Kasumi-1 (cell line): ENCODE measurements at places on chromosomes 2 and 18.

DNA sequence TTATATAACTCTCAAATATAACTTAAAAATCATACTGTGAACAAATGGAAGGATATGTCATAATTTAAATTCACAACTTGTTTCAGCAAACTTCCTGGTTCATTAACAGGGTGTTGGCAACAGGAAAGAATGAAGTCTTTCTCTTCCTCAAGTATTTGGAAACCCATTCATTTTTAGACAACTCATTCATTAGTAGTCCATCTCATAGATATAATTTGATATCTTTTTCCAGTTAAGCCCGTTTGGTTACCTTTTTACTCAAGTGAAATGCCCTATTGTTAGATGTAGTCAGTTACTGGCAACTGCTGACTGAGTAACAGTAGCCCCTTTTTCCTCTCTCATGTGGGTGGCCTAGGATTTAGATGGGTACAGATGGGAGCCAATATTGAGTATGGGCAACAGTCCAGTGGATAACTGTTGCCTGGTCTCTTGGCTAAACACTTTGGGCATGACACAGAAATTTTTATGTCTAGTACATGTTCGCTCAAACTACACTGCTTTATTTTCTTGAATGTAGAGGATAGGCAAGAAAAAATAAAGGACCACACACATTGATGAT lies 4.6 kb upstream of the UGP2 start:
- no peak for DNase-seq

DNA sequence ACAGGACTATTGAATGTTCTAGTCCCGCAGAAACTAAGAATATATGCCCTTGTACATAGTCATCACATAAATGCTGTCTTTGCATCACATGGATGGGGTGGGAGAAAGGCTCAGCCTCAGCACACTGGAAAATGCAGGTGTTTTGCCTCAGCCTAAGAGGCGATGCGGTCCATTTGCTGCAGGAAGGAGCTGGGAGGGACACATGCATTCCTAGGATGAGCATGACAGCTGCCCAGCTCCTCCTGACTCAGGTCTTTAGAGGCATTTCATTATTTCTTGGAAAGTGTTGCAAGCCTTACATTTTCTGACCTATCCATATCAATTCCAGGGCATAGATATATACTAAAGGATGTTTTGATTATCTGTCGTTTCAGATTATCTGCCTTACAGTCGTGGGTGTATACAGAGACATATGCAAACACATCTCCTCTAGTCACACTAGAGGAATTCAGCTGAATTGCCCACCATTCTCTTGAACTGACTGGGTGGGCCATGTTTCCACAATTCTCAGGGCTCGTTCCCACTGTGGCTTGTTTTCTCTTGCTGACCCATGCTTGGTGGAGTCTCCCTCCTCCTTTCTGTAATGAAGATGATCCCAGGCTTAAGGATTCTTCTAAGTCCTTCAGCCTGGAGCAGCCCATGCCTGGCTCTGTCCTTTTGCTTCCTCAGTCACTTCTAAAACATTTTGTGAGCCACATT lies 156.9 kb downstream of the SETBP1 start:
- DNase-seq = no peak

- no peak for DNase-seq
Observed at GRCh38 chr2:867296-867695, 83.4 kb upstream of the SNTG2 start.

GRCh38 chr2:195390686-195391321 lies 266.2 kb upstream of the SLC39A10 start:
- no peak for DNase-seq

DNA sequence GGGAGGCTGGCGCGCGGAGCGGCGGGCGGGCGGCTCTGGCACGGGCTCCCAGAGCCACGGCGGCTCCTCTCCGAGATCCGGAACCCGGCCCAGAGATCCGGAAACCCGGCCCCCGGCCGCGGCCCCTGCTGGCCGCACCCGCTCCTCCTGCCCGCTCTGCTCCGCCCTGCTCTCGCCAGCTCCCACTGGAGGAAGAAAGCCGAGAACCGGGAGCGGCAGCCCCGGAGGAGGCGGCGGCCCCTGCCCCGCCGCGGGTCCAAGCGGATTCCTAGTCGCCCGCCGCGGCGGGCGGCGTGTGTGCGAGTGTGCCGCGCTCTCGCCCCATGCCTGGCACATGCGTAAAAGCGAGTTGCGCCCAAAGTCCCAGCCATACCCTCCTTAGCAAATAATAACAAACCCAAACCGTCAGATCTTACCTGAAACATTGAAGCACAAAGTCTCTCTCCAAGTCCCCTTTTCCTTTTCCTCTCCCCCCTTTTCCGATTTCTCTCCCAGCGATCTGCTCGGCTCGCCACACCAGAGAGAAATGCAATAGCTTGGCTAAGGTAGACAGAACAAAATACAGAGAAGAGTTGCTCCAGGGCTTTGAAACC lies 108.7 kb upstream of the KCTD1 start:
- DNase-seq = peak; percentile 32

GRCh38 chr2:40369267-40370006 lies 82.5 kb downstream of the SLC8A1 start:
- no peak for DNase-seq

- DNase-seq = no peak
Observed at GRCh38 chr2:160224060-160224459, 24.0 kb upstream of the ITGB6 start.

DNA sequence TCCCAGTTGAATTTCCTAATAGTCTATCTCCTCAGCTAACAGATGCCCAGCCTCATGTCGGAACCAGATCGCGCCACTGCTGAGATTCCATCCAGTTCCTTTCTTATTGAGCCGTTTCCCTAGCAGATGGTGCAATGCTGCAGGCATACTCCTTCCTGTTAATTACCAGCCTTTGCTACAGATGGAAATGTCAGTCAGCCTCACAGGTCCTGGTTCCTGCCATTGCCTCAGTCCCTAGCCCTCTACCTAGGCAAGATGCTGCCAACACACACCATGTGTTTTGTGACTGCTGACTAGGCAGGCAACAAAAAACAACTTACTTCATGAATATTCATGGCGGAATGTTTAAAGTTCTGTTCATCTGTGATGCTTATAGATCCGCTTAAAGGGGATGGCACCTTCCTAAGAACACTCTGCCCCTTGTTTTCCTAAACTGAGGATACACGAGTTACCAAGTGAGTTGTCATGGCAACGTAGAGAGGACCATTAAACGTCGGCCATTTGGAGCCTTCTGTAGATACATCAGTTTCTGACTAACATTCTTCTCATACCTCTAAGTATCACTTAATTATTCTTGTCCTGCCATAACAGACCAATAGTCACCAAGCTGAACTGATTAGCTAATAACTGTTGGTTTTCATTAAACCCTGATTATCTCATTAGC lies 749.5 kb downstream of the RNF144A start:
- DNase-seq = no peak

DNA sequence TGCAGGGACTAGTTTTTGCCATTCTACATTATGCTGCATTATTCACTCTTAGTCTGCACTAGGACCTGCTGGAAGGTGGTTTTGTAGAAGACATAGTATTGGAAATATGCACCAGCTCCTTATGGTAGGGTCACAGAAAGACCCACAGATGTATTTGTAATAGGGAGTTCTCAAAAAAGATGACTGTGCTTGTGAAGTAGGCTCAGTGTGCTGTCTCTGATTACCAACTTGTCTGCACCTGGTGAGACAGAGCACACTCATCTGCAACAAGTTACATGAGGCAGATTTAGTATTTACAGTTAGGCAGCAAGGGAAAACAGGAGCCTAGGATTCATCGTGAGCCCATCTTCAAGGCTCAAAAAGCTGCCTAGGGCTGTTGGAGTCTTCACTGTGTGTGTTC lies 29.4 kb downstream of the RHBDD1 start:
- no peak for DNase-seq

DNA sequence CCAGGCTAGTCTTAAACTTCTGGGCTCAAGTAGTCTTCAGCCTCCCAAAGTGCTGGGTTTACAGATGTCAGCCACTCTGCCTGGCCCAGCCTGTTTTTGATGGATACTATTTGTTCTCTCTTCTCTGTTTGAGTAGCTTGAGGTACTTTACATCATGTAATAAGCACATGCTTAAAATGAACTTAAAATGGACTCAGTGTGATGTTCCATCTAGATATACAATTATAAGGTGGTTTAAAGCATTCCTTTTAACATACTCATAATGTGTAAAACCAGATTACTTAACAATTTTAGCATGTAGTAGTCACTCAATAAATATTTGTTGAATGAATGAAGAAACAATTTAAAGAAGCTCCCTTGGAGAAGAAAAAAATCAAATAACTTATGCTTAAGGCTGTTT lies 9.6 kb downstream of the PTPRM start:
- no peak for DNase-seq

- no peak for DNase-seq
Observed at GRCh38 chr2:17231394-17231965, 286.8 kb downstream of the RAD51AP2 start.
